ENCODE measurements at places on chromosomes 11 and 22.

- DNase-seq: no peak
Measured at GRCh38 chr11:65903068-65903481, 2.9 kb upstream of the FOSL1 start.

GRCh38 chr22:23781065-23781464 lies 5.7 kb upstream of the SMARCB1 start:
- no peak for DNase-seq

DNA sequence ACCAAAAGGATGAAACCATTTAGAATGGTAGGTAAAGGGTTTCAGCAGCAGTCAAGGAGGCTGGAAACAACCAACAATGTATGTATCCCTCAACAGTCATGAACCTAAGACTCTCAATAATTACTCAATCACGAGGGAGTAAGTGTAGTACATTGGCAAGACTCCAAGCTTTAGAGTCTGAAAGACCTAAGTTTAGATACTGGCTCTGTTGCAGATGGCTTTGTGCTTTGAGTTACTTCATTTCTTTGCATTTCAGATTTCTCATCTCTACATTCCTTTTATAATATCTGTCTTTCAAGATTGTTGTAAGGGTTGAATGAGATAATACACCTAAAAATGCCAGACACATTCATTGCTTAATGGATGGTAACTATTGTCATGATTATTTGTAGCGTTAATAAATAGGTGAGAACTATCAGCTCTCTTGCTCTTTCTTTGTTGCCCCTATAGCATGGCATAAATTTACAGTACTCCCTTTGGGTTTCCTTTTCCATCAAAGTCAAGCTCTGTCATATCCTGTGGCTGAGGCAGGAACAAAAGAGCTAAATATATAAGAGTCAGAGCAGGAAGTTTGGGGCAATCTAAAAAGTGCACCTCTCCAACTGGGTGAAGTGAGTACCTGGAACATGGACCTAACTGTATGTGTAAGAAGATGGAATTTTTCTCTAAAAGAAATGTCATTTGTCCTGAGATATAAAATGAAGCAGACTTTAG lies 228.2 kb upstream of the ZC3H12C start:
- DNase-seq: no peak

DNA sequence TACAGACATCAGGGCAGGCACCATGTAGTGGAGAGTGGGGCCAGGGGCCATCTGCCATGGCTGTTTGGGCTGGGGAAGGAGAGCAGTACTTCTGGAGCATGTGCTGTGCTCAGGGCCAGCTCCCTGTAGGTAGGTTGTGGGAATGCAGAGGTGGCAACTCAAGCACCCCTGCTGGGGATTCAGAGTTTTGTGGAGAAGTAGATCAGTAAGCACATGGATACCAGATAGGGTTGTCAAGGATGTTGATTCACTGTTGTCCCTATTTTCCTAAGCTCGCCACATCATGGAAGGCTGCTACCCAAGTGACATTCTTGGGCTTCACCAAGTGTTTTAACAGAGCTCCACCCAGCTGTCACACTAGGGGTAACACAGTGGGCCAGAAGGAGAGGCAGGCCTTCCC lies 67.2 kb downstream of the BMAL1 start:
- no peak for DNase-seq

GRCh38 chr22:32082331-32082730 lies 39.3 kb downstream of the SLC5A1 start:
- no peak for DNase-seq

DNA sequence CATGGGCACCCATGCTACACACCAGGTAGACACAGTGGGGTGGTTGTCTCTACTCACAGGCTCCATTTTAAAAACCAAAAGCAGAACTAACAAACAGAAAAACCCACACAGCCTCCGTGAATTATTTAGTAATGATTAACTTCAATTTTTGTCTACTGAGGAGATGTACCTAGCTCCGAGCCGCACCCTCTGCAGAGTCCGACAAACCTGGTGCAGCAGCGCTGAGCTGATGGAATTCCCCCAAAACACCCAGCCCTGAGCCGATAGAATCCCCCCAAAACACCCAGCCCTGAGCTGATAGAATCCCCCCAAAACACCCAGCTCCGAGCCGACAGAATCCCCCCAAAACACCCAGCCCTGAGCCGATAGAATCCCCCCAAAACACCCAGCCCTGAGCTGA lies 927.0 kb downstream of the BRD1 start:
- no peak for DNase-seq

DNA sequence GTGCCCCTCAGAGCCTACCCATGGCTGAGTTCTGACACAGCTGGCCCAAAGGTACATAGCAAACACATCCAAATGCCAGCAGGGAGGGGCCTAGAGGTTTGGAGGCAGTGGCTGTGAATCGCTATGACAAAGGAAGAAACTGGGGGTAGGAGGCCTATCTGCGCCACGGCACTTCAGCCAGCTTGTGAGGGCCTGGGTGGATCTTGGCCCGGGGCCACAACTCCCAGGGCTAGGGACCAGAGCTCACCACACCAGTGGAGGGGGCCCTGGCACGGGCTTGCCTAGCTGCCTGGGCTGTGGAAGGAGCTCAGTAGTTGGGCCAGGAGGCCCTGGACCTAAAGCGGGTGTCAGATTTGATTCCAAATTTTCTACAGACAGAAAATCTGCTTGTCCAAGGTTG lies 9.4 kb upstream of the NAP1L4 start:
- DNase-seq: no peak

DNA sequence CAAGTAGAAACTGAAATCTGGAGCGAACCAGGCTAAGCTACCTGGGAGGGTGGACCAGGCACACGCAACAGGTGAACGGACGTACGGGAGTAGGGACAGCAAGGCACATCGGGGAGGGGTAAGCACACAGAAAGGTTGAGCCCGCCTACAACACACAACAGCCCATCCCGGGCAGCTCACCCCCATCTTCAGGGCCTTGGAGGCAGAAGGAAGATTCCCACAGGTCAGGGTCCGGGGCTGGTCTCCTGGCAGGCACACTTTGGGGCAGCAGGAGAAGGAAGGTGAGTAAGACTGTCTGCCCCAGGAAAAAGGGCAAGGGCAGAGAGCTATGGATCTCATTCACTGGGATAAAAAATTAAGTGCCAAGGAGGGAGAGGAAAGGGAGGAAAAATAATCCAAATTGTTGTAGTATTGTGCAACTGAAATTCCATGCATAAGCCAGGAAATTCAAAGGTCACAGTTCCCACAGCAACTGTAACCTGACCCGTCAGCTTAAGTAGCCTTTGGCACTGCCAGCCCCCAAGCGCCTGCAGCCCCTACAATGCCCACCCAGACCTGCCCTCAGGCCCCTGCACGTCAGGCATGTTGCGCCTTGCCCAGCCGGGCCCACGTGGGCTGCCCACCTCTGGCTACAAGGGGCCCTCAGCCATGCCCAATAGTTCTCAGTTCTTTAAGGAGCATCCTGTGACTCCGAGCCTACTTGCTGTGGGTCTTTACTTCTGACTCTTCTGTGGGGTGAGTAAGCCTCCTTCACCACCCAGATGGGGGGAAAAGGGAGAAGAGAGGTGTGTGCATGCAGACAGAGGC lies 51.8 kb downstream of the MICAL3 start:
- DNase-seq: no peak

GRCh38 chr11:83051760-83052671 lies 19.7 kb downstream of the RAB30 start:
- DNase-seq: no peak

DNA sequence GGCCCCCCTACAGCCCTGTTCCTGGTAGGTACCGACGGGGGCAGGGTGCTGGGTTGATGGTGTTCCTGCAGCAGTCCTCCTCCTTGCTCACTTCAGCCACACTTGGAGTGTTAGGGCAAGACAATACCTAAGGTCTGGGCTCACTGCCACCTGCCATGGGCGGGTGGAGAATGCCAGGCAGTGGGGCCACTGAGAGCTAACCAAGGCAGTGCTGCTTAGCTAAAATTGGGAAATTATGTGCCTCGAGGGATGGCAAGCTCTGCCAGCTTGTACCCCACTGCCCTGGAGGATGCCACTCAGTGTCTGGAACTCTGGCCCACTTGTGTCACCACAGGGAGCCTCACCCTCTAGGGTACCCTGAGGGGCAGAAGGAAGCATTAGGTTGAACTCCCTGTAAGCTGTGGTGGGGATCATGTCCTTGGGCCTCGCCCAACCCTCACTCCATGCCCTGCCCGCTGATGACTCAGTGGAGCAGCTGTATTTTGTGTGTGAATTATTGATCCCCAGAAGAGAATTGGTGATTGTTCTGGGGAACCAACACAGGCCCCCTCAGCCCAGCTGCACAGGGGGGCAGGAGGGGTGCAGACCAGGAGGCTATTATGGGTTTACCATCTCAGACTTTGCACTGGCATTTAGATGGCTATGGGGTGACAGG lies 17.7 kb downstream of the PHLDB1 start:
- no peak for DNase-seq

GRCh38 chr11:134740590-134741261 lies 328.7 kb upstream of the B3GAT1 start:
- no peak for DNase-seq

DNA sequence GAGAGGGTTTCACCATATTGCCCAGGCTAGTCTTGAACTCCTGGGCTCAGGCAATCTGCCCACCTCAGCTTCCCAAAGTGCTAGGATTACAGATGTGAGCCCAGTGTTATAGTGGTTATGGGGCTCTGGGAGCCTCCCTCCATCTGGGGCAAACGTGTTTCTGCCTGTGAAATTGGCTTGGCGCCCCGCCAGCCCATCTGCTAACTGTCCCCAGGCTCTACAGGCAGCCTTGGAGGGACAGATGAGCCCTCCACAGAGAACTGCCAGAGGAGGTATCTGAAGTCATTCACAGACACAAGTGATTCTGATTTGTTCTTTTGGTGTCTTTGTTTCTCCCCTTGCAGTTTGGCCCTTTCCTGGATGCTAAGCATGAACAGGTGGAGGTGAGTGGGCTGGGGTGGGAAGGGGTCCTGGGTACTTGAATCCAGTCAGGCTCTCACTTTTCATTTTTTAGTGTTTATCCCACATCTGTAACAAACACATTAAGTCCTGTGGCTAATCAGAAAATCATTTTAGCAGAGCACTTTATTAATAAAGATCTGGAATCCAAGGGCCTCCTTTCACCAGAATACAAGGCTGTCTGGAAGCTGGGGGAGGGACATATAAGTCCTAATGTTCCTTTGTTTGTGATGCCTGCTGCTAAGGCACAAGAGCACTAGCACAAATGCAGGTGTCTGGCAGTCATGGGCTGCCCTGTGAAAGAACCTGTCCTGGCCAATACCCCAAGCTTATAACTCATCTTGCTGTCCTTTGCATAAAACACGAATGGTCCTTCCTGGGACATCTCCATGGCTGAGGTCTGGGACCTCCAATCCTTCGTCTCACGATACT lies 25.7 kb upstream of the CDC42EP2 start:
- DNase-seq: no peak

- DNase-seq: peak; percentile 63
Measured at GRCh38 chr11:129279326-129280026, 87.4 kb upstream of the ARHGAP32 start.

DNA sequence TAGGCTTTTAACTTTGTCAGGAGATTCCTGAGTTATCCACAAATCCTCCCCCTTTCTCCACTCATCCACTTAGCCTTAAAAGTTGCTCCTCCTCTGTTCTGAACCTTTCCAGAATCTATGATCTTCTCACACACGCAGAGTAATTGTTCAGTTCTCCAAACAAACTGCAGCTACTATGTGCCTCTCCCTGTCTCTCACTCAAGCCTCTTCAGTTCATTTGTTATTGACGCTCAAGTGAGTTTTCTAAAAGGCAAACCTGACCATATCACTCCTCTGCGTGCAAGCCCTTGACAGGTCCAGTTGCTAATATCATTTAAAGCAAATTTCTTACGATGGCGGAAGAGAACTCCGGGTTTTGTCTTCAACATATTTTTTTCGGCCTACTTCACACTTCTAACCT lies 1169.7 kb upstream of the TENM4 start:
- no peak for DNase-seq

DNA sequence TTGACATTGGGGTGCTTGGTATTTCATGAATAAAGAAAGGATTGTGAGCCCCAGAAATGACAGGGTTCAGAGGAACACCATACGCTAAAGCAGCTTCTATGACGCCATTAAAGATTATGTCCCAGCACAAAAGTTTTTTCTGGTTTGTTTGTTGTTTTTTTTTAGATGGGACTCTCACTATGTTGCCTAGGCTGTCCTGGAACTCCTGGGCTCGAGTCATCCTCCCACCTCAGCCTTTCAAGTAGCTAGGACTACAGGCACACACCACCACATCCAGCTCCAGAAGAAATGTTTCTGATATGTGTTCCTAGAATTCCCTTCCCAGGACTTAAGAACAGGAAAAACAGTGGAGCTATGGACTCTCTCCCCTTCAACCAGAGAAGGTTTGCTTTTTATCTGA lies 2.6 kb upstream of the RHOG start:
- no peak for DNase-seq

GRCh38 chr11:120324932-120325810 lies at the start of gene TLCD5:
Gene TLCD5, plus strand, starts transcription at chr11:120325299. Its CDS starts 2,143 bp downstream, at chr11:120327442.
- DNase-seq: peak; percentile 15

- DNase-seq: no peak
Measured at GRCh38 chr11:16923987-16924386, 90.2 kb downstream of the PLEKHA7 start.

- DNase-seq: no peak
Measured at GRCh38 chr11:86805873-86806310, 5.5 kb downstream of the PRSS23 start.

DNA sequence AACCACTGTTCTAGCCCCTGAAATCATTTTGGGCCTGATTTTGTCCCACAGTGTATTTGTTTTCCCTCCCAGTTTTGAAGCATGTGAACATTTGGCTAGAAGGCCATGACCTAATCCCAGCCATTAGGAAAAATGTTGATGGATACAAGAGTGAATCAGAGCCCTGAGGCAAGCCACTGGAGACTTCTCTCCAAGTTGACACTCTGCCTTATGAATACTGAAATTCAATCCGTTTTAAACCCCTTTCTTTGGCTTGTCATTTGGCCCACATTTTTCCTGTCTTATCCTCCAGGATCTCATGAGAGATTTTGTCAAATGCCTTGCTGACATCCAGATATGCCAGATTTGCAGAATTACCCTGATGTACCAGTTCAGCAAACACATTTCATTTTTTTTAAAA lies 158.8 kb downstream of the FAT3 start:
- no peak for DNase-seq

GRCh38 chr11:34215806-34216453 lies 110.5 kb downstream of the NAT10 start:
- no peak for DNase-seq

DNA sequence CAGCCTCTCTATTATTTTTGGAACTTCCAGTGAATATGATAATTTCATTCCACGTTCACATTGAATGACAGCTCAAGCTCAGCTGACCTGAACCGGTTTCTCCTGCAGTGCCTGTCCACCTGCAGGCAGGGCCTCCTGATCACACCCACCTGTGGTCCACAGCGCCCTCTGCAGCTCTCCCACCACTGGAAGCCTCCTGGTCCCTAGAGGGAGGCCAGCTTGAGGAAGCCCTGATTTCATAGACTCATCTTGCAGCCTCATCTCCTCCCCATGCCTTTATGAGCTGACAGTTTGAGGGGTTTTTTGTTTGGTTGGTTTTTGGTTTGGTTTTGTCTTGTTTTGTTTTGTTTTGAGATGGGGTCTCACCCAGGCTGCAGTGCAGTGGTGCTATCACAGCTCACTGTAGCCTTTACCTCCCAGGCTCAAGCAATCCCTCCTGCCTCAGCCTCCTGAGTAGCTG lies 29.9 kb upstream of the MALAT1 start:
- peak; percentile 50 for DNase-seq

All from activated T-cell treated with anti-CD3 and anti-CD28 coated beads, Interleukin-2, amount 50 U/mL, for 4 hours (primary cell).